ENCODE measurements at places on chromosomes 5 and 9.

GRCh38 chr5:178235588-178235974, 3.0 kb upstream of the PHYKPL start:
- DNase-seq = no peak

DNA sequence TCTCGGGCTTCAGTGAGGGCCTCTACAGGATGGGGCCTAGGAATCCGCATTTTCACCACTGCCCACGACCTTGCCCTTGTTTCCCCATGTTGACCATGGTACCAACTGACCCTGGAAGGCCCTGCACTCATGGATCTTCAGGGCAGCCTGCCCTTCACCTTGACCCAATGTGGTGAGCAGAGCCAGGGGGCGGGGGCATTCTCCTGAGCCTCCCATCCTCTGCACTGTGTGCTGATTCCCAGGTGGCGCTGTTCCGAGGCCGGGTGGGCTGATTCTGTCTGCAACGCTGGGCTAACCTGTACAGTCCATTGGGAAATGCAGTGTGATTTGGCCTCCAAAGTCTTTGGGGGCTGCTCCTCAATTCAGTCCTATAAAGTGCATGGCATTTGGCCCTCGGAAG, 68.7 kb downstream of the SHB start:
- no peak for DNase-seq

DNA sequence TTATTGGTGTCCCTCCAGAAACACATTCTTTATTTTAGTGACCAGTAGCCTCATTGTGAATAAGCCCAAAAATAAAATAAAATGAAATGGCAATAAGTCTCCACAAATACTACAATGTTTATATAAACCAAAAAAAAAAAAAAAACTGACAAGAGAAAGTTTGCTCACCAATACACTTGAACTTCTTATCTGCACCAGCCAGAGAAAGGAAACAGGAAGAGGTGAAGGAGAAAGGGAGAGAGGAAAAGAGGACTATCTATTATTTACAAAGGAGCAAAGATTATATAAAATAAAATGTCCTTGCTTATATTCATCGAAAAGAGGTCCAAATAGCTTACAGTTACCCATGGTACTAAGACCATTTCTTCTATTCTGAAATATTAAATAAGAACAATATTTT, 176.4 kb upstream of the CCNG1 start:
- no peak for DNase-seq

- no peak for DNase-seq
Measured at GRCh38 chr5:2582106-2582505, 169.4 kb downstream of the IRX2 start.

DNA sequence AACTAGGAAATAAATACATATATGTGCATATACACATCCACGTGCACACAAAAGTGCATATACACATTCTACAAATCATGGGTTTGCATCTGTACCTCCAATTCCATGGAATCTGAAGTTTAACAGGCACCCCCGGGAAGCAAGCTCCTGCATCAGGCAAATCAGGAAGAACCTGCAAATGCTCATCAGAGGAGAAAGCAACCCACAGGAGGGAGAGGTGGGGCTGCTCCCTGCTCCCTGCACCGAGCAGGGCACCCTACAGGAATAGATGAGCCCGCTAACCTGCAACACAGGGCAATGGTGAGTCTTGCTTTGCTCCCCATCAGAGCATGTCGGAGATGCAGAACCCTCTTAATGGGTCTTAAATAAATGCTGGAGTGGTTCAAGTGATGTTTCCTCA, 151.3 kb downstream of the DAB2IP start:
- DNase-seq = no peak

- DNase-seq = no peak
Measured at GRCh38 chr9:109143881-109144562, 23.0 kb downstream of the FRRS1L start.

- DNase-seq = no peak
Measured at GRCh38 chr9:130632081-130632710, 32.2 kb upstream of the PRDM12 start.

DNA sequence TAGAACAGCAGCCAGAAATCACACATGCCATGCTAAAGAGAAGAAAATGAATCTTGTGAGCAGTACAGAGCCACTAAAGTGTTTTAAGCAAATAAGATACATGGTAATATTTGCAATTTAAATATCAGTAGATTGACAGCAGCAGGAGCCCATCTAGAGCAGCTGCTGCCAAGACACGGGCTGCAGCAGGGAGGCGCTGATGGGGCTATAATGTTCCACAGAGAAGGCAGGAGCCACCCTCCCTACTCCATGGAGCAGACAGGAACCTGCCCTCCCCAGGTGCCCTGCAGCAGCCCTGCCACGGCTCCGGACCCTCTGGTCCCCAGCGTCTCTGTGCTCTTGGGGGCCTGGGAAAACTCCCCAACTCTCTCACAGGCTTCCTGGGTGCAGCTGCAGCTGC, 224.1 kb upstream of the ISL1 start:
- no peak for DNase-seq

GRCh38 chr5:28703651-28704260, 1665.4 kb upstream of the CDH9 start:
- DNase-seq = no peak

DNA sequence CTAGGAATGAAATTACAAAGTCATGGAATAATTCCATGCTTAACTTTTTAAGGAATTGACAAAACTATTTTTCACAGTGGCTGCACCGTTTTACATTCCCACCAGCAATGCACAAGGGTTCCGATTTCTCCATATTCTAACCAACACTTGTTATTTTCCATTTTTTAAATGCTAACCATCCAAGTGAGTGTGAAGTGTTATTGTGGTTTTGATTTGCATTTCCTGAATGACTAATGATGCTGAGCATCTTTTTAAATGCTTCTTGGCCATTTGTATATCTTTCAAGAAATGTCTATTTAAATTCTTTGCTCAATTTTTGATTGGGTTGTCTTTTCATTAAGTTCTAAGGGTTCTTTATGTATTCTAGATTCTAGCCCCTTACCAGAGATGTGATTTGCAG, 479.5 kb upstream of the SMARCA2 start:
- DNase-seq = no peak

GRCh38 chr5:71740015-71740753, 21.1 kb downstream of the CARTPT start:
- DNase-seq = no peak

DNA sequence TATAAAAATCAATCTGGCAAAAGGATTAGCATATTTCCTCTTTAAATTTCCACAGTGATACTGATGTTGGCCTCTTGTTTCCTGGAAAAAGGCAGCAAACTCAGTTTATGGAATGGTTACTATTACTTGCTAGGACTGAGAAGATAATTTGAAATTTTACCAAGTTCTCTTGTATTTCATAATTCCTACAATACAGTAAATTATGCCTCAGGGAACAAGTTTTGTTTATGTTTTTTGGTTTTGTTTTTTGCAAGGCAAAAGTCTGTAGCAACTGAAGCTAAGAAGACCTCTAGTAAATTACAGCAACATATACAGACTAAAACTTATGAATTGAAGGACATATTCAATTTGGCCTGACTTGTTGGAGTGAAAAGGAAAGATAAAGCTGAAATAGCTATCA, 30.2 kb upstream of the SLCO6A1 start:
- DNase-seq = no peak

DNA sequence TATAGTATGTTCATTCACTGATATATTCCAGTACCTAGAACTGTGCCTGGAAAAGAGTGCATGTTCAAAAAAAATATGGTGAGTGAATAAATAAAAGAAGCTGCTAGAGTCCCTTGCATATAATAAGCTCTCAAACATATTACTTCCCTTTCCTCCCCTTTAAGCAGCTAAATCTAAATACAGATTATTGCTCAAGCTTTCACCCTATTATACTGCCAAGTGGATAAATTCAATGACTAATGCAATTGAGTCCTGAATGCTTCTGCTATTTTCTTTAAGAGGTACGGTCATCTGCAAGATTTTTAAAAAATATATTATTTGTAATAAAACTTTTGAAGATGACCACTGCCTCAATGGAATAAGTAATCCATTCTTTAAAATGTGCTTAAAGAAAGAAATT, 248.4 kb downstream of the PLK2 start:
- DNase-seq = no peak

GRCh38 chr5:55134053-55134722, 25.8 kb upstream of the GPX8 start:
- DNase-seq = no peak

DNA sequence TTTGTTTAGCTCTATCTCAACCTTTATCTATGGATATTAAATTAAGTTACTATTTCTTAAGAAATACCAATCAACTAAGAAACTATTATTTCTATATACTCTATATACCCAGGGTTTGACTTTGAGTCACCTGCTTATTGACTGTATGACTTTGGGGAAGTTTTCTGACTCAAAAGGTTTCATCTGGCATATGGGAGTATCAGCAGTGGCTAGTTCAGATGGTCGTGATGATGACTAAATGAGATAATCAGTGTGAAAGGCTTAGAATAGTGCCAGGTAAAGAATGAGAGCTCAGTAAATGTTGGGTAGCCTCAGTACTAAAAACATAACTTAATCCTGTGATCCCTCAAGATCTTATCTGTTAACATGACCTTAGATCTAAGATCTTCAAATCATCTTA, 179.7 kb upstream of the ISL1 start:
- no peak for DNase-seq

DNA sequence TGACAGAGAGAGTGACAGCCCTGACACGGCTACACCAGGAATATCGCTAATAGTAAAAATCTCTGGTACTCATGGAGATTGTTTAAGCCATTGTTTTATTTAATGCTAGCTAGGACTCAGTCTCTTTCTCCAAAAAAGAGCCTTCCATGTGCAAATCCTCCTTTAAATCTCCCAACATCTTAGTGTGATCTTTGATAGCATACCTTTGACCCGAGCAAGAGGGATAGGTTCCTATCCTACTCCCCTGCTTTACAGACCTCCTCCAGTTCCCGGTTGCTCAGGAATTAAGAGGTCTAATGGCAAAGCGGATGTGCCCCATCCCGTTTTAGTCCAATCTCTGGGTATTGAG, 663 bp upstream of the FRMD3 start:
- DNase-seq = no peak

DNA sequence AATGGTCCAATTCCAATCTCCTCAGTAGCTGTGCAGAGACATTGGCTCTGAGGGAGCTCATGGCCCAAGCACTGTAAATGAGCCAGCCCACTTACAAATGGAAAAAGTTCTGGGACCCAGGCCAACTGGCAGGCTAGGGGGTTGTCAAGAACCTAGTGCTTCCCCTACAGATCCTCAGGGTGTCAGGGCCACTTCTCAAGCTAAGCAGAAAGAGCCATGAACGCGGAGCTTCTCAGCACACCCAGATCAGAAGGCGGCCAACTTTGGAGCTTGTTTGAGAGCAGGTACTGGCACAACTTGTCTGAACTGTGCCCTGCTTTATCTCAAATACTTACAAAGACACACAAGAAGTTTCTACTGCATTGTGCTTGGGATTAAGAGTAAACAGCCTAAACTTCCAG, 17.5 kb downstream of the TLE1 start:
- DNase-seq = no peak

DNA sequence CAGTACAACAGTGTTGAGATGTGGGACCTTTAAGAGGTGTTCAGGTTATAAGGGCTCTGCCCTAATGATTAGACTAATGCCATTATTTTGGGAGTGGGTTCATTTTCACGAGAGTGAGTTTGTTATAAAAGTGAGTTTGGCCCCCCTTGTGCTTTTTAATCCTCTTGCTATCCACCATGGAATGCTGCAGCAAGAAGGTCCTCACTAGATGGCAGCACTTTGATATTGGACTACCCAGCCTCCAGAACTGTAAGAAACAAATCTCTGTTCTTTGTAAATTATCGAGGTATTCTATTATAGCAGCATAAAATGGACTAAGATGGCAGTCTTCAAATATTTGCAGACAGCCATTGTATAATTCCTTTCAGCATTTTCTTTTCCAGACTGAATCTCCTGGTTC, 212.4 kb downstream of the LRRC70 start:
- no peak for DNase-seq

- DNase-seq = no peak
Measured at GRCh38 chr5:86688406-86688805, 70.7 kb downstream of the COX7C start.

DNA sequence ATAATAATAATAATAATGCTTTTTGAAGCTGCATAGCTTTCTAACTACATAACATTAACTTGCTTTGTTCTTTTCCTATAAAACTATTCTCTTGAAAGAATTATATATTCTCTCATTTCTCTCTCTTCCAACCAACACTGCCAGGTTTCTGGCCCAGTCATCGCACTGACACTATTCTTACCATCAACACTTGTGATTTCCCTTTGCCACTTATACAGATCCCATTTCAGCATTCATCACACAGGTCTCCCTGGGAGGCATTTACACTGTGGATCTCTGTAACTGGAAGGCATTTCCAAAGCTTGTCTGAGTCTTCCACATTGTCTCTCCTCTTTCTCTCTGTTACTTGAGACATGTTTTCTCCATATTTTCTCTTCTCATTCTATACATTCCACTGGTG, 777.8 kb upstream of the ACO1 start:
- DNase-seq = no peak

DNA sequence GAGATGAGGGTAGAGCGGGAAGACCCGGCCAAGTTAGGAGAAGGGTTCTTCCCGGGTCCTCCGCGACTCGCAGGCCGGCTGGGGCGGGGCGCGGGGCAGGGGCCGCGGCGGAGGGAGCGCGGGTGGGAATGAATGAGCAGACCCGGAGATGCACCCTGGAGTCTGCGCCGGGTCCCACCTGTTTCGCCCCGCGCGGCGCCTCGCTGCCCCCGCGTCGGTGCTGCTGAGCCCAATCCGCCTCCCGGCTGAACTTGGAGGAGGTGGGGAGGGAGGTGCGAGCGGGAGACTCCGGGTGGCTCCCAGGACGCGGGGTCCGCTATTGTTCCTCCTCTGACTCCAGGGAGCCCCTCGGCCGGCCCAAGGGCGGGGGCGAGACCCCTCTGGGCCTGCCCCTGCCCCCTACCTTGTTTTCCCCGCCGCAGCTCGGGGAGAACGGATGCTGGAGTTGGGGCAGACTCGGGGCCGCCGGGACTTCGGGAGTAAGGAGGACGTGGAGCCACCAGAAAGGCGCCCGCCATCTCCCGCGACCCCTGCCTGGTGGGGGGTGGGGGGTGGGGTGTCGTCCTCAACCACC, 659 bp downstream of the RAI14 start:
- no peak for DNase-seq

- no peak for DNase-seq
Measured at GRCh38 chr9:104775574-104775936, 11.6 kb downstream of the NIPSNAP3B start.
